DMS53 (cell line): ENCODE measurements at places on chromosomes 2 and 18.

DNA sequence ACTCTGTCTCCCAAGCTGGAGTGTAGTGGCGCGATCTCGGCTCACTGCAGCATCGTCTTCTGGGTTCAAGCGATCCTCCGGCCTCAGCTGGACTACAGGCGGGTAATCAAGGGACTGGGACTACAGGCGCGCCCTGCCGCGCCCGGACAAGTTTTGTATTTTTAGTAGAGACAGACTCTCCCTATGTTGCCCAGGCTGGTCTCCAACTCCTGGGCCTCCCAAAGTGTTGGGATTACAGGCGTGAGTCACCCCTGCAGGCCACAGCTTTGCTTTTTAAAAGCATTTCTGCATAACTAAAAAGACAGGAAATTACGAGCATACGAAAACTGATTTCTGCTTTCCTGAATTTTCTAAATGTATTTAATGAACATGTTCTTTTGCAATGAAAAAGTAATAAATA lies 916 bp upstream of the OSBPL1A start:
- DNase-seq, result no peak

DNA sequence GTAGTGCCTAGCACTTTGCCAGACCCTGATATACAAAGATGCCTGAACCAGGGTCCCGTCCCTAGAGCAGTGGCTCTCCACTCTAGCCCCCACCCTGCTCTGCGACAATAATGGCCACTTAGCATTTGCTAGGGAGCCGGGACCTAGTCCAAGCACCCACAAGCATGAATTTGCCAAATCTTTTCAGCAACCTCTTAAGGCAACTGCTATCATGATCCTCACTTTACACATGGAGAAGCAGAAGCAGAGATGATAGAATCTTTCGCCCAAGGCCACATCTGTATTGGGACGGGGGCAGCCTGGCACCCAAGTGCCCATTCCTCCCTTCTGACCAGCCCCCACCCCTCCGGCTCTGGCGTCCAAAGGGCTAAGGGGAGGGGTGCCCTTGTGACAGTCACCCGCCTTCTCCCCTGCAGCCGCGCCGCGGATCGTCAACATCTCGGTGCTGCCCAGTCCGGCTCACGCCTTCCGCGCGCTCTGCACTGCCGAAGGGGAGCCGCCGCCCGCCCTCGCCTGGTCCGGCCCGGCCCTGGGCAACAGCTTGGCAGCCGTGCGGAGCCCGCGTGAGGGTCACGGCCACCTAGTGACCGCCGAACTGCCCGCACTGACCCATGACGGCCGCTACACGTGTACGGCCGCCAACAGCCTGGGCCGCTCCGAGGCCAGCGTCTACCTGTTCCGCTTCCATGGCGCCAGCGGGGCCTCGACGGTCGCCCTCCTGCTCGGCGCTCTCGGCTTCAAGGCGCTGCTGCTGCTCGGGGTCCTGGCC lies 13.0 kb downstream of the SIGLEC15 start:
- peak; percentile 84 for DNase-seq

GRCh38 chr2:190355968-190356644 lies 12.7 kb downstream of the INPP1 start:
- no peak for DNase-seq

DNA sequence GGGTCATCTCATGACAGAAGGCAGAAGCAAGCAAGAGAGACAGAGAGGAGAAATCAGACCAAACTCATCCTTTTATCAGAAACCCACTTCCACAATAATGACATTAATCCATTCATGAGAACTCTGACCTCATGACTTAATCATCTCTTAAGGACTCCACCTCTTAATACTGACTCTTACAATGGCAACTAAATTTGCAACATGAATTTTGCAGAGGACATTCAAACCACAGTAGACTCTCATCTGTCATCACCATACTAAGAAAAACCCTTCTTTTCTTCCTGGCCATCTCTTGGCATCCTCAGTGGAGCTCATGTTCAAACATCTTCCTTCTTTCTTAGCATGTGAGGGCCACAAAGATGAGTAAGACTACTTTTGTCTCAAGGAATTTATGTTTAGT lies 476.2 kb upstream of the RAB12 start:
- DNase-seq, result no peak

DNA sequence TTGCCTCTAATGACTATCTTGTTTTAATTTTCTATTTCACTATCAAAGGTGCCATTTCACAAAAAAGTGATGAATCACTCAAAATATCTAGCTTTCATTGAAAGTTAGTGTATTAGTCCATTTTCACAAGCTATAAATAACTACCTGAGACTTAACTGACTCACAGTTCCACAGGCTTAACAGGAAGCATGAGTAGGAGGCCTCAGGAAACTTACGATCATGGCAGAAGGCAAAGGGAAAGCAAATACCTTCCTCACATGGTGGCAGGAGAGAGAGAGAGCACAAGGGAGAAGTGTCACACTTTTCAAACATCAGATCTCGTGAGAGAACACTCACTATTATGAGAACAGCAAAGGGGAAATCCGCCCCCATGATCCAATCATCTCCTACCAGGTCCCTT lies 1220.4 kb upstream of the ZEB2 start:
- no peak for DNase-seq

GRCh38 chr2:181025004-181025403 lies 44.6 kb downstream of the UBE2E3 start:
- DNase-seq, result no peak

- peak; percentile 94 for DNase-seq
Observed at GRCh38 chr2:72859831-72860262, 27.4 kb upstream of the SPR start.

GRCh38 chr2:61878761-61879160 lies 9.7 kb downstream of the CCT4 start:
- no peak for DNase-seq

DNA sequence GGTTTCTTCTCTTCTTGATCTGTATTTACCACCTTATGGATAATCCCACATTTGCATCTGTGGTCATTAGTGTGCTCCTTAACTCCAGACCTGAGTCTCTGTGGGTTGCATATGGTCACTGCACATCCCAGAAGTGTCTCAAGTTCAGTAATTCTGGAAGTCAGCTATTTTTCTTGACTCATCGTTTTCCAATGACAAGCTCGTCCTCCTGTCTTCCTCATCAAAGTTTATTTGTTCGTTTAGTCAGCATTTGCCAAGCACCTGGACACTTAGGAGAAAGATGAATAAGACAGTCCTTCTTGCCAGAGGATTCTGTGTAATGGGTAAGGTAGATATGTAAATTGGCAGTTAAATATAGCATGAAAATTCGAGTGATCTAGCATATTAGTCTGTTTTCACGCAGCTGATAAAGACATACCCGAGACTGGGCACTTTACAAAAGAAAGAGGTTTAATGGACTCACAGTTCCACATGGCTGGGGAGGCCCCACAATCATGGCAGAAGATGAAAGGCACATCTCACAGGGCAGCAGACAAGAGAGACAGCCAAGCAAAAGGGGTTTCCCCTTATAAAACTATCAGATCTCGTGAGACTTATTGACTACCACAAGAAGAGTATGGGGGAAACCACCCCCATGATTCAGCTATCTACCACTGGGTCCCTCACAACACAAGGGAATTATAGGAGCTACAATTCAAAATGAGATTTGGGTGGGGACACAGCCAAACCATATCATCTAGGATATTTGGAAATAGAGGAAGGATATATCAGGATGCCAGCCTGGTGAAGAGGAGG lies 19.4 kb downstream of the FASTKD2 start:
- no peak for DNase-seq

- no peak for DNase-seq
Observed at GRCh38 chr2:20623241-20623640, 27.7 kb downstream of the HS1BP3 start.
